Fibroblast of gingiva (primary cell): ENCODE measurements at places on chromosomes 2 and 18.

GRCh38 chr2:52884761-52885352 is 882.7 kb upstream of the CHAC2 start:
- DNase-seq = no peak

GRCh38 chr2:150859877-150860276 is 372.4 kb upstream of the RND3 start:
- no peak for DNase-seq

DNA sequence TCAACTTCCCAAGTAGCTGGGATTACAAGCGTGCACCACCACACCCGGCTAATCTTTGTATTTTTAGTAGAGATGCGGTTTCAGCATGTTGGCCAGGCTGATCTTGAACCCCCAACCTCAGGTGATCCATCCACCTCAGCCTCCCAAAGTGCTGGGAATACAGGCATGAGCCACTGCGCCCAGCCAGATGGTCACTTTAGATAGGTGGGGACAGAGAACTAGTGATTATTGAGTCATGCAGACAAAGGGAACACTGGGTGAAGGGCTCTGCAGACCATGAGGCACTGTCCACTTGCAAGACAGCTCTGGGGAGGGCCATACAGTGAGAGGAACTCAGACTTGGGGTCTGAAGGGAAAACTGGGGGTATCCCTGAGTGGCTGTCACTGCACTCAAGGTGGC is 58.4 kb upstream of the POMC start:
- no peak for DNase-seq

DNA sequence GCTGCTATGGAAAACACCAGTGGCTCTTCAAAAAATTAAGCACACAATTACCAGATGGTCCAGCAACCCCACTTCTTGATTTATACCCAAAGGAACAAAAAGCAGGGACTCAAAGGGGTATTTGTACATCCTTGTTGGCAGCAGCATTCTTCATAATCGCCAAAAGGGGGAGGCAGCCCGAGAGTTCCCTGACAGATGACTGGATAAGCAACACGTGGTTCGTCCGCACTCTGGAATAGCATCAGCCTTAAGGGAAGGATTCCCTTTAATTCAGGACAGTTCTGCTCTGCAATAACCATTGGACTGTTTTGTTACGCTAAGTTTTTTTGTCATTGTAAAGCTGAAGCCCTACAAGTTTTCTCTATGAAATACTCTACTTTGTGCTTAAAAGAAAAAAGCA is 76.7 kb upstream of the TWIST2 start:
- peak; percentile 44 for DNase-seq

GRCh38 chr2:240464514-240465241 is 29.2 kb downstream of the GPC1 start:
- no peak for DNase-seq

DNA sequence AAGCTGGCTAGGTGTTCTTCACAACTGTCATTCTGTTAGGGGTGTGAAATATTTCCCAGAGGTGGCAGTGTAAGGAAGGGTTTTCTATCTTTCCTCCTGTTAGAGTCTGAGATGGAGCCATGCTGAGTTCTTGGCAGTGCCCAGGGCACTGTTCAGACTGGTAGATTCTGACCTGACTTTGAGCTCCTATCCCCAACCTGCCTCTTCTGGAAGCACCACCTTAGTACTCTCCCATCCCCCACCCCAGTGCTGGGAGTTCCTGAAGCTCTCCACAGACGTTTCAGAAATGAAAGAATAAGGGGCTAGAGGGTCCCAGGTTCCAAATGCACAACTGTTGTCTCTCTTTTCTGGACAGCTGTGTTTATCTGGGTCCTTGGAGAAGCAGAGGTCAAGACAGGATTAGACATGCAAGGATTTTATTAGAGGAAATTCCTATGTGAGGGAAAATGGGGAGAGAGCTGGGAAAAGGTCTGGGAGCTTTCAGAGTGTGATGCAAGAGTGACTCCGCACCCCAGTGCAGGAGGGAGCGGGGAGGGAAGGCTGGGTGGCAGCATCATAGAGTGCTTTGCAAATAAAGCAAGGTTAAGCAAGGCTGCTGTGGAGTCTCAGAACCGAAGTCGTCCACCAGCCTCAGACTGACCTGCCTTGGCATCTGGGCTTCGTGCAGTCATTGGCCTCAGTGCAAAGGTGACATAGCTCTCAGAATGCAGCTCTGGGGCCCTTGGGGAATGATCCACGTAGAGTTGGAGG is 75.5 kb downstream of the SLC4A3 start:
- DNase-seq = no peak

DNA sequence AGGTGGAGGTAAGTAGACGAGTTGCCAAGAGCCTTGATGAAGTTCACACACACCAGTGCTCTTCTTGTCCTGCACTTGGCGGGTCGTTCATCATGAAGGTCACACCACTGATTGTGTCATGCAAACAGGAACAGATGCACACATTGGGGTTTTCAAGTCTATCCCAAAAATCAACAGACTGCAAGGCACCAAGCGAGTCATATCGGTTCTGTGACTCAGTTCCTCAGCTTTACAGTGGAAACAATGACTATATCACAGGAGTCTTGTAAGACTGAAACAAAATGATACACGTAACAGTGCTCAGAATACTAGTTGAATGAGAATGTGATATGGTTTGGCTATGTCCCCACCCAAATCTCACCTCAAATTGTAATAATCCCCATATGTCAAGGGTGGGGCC is 526.9 kb upstream of the ID2 start:
- no peak for DNase-seq

GRCh38 chr2:179768765-179769164 is 92.6 kb downstream of the ZNF385B start:
- peak; percentile 12 for DNase-seq

DNA sequence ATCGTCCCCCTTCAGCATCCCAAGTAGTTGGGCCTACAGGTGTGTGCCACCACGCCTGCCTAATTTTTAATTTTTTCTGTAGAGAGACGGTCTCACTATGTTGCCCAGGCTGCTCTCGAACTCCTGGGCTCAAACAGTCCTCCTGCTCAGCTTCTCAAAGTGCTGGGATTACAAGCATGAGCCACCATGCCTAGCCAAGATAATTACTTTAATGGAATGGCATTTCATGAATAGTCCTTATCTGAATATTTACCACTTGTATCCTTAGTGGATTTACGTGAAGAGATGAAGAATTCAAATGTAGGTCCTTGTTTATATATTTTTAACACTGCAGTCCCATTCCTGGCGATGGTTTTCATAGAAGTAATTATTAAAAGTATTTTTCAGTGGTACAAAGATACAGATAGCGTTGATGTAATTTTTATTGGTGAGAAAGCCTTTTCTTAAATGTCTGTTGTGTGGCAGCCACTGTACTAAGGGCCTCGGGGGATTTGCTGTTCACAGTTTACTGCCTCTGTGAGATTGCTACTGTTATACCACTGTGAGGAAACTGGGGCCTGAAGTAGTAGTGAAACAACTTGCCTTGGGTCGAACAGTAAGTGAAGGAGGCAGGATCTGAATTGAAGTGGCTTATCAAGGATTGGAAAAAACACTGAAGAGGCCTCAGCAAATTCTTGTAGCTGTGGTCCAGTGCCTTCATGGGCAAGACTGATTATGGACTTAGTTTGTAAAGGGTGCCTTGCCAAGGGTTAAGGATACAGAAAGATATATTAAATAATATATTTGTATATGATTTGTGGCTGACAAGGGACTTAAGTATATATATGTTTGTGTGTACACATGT is 151.2 kb downstream of the PRPF40A start:
- DNase-seq = no peak

- DNase-seq = no peak
Measured at GRCh38 chr2:74052732-74053710, 68.3 kb downstream of the TET3 start.

- DNase-seq = no peak
Measured at GRCh38 chr2:28172114-28172898, 220.4 kb upstream of the FOSL2 start.

- DNase-seq = no peak
Measured at GRCh38 chr2:228181098-228182019, at the start of gene SPHKAP. Gene SPHKAP (minus strand): TSS chr2:228181687. CDS start chr2:228181598, 89 bp downstream.

DNA sequence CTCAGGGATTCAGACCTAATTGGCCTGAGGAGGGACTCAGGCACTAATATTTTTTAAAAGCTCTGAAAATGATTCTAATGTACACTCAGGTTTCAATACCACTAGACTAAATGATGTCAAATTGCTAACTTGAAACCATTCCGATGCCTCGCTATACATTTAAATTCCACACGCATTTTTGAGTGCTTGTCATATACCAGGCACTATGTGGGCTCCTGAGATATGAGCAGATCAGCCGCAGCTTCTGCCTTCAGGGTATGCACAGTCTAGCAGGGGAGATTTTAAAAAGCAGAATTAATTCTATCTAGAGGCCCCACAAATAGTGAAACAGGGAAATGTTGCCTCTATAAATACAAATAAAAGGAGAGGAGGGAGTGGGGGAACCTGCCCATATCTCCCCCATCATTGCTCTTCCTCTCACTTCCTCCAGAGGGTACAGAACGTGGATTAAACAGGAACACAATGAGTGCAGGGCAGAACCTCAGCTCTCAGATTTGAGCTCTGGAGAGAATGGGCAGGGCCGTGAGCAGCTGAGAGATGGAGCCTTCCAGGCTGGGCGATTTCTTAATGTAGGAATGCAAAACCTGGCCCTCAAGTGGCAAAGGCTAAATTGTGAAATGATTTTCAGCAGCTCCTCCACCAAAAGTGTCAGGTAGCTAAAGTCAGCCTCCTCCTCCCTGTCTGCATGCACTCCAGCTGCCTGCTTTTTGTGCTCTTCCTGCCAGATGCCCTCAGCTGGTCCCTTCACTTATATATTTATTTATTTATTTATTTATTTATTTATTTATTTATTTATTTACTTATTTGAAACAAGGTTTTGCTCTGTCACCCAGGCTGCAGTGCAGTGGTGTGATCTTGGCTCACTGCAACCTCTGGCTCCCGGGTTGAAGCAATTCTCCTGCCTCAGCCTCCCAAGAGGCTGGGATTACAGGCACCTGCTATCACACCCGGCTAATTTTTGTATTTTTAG is 24.6 kb upstream of the LBH start:
- no peak for DNase-seq

DNA sequence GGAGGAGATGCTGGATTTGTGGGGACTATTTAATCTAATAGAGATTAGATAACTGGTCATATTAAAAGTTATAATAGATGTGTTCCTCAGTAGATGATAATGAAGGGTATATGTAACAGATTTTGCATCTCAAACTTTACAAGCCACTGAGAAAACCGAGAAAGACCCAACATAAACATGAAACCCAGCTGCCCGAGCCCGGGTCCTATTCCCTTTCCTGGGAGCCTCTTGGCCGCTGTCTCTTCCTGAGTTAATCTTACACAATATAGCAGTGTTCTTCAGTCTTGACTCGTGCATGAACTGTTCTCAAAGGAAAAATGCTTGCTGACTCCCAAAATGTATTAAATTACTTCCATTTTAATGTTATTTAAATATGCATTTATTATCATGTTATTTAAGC is 94.5 kb downstream of the COPS8 start:
- DNase-seq = peak; percentile 54

DNA sequence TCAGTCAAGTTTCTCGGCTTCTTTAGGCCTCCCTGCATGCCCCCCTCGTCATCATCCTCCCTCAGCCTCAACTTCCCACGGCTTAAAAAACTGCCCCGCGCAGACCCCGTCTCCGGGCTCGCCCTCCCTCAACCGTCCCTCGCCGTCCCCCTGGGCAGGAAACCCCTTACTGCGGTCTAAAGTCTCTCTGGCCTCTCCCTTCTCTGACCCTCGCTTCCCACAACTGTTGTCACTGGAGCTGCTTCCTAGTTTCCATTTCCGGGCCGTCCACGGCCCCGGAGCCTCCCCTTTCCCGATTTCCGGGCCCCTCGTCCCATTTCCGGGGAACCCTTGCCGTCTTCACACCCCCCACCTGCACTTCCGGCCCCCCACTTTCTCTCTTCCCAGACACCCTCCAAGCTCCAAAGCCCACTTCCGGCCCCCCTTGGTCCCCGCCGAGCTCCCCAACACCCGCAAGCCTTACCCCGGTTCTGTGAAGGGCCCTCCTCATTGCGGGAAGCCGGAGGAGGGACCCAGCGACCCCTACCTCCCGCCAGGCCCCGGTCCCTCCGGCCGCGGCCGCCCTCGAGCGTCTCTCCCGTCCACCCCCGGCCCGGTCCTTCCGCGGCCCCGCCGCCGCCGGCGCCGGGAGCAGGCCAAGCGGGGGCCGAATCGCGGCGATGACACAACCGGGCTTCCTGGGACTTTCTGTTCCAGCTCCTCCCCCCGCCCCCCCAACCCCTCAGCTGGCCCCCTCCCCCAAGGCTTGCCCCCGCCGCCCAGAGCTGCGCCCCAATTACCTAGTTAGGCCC is 513 bp downstream of the TRIP12 start:
- DNase-seq = peak; percentile 69

DNA sequence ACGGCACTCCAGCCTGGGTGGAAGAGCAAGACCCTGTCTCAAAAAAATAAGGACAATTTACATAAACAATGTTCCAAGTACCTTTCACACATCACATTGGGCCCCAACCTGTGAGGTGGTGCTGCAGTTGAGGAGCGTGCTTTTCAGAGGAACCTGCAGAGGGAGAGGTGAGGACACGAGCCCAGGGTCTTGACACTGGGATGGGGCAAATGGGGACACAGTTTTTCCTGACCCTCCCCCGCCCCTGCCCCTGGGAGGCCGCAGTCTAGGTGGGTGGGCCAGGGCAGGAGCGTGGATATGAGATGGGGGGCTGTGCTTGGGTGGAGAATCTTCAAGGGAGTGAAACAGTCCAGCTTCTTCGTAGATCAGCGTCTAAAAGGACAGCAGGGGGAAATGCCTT is 112.9 kb downstream of the SEPTIN10 start:
- no peak for DNase-seq

DNA sequence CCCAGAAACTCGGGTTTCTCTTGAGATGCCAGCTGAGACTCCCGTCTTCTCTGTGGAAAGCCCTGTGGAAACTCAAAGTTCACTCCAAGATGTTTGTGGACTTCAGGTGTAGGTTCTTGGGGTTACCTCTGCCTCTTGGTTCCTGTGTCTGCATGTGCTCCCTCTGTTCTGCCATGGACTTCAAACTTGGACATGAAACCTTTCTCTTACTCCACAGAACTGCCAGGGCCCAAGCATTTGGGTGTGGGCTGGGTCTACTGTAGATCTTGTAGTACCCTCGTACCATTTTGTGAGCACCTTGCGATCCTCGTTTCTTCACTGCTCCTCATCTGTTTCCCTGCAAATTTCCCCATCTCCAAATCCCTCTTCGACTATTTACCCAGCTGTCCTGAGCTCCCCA is 175.5 kb downstream of the HAUS1 start:
- no peak for DNase-seq

- DNase-seq = no peak
Measured at GRCh38 chr2:7755879-7756278, 838.7 kb downstream of the RNF144A start.
